Activated CD4-positive, CD25-positive, alpha-beta regulatory T cell treated with anti-CD3 and anti-CD28 coated beads, Interleukin-2, amount 50 U/mL, for 72 hours (primary cell): ENCODE measurements at places on chromosomes 11 and 22.
A peak's percentile ranks its signal among the peaks of the same experiment; 100 is the strongest.

DNA sequence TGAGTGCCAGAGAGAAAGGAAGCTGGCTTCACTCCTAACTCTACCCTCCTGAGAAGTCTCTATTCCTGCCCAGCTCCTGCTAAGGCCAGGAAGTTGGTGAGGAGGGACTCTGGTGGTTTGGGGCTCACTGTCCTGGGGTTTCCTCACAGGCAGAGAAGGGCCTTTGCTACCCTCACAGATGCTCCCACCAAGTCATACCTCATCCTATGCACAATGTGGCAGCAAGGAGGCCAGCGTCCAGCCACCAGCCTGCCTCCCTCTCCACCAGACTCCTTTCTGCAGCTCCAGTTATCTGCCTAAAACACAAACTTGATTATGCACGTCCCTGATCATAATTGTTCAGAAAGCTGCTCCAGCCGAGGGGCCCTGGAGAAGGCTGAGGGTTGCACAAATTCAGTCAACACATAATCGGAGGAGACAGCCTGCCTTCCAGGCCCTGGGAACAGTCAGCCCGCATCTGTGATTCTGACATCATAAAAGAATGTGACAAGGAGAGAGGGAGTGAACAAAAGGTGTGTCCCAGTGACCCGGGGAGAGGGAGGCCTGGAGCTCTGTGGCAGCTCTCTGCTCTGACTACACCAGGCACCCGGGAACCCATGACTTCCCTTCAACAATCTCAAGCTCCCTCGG is 28.8 kb downstream of the DKK3 start:
- DNase-seq: no peak

- DNase-seq: no peak
Observed at GRCh38 chr11:20283475-20283874, 80.0 kb upstream of the HTATIP2 start.

GRCh38 chr11:61514050-61514917 is 5.7 kb downstream of the LRRC10B start:
- no peak for DNase-seq

DNA sequence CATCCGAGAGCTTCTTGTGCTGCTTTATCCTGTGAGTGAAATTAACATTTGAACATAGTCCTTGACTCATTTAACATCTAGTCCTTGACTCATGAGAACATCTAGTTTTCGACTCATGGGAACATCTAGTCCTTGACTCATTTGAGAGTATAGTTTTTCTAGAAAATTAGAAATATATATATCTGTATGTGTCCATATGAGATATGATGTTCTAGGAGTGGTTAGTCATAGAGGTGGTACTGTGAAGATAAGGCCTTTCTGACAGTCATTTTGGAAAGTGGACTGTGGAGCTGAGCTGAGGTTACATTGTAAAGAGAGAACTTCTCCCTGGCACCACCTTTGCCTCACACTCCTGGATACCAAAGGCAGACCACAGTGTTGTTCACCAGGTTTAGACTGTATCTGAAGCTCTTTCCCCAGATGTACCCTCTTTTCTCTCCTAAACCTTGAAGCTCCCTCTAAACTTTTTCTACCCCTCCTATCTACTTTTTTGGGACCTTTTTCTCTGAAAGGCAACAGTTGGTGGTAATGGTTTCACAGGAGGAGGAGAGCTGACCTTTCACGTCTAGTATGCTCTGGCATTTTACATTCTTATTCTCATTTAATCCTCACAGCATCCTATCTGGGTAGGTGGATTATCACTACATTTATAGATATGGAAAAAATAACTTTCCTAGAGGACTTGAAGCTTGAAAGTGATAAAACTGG is 67.2 kb downstream of the PPP2R1B start:
- DNase-seq: no peak

- no peak for DNase-seq
Observed at GRCh38 chr11:72989727-72990126, 152.4 kb downstream of the FCHSD2 start.

DNA sequence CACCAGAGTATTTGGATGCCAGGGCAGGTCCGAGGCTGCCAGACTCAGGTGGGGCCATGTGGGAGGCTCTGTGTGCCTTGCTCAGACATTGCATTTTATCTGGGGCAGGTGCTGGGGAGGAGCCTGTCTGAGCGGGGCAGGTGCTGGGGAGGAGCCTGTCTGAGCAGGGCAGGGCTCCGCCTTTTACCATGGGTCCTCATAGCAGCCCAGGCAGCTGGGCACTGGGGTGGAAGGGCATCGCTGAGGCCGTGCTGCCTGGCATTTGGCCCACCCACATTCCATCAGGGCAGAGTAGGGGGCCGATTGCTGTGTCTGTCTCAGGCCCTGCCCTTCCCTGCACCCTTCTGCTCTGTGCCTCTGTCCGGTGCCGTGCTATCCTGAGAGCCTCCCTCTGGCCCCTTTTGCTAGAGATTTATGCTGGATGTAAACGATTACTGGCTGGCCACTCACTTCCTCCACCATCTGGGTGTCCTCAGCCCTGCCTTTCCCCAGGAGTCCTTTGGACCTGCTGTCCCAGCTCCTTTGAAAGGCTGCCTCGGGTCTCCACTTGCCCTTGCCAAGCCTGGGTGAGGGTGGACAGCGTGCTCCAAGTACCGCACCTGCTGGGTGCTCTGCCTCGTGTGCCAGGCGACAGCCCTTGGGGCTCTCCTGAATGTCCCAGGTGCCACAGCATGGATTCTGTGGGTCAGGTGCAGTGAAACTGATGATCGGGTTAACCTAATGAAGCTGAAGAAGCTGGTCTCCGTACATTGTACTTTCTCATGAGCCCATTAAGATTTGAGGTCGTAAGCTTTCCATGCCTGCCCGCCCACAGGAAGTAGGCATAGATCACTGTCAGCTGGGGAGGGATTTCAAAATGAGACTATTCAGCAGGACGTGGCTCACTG is 281.6 kb downstream of the TBC1D22A start:
- DNase-seq: no peak

- DNase-seq: no peak
Observed at GRCh38 chr22:37557321-37558001, 2.8 kb upstream of the CDC42EP1 start.

DNA sequence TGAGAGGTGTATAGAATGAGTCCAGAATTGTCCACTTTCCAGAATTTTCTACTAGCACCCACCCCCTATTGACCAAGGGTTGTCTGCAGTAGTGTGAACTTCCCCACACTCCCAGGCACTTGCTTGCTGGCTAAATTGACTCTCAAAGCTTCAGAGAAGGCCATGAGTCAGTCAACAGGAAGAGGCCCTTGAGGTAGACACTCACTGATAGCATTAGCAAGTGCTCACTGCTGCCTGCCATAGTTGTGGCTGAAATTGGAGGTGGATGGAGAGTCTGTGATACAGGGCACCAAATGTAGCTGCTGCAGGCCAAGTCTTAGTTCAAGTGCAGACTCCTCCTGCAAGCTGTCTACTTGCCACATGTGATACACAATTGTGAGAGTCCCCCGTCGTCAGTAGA is 156.8 kb downstream of the SPON1 start:
- no peak for DNase-seq

DNA sequence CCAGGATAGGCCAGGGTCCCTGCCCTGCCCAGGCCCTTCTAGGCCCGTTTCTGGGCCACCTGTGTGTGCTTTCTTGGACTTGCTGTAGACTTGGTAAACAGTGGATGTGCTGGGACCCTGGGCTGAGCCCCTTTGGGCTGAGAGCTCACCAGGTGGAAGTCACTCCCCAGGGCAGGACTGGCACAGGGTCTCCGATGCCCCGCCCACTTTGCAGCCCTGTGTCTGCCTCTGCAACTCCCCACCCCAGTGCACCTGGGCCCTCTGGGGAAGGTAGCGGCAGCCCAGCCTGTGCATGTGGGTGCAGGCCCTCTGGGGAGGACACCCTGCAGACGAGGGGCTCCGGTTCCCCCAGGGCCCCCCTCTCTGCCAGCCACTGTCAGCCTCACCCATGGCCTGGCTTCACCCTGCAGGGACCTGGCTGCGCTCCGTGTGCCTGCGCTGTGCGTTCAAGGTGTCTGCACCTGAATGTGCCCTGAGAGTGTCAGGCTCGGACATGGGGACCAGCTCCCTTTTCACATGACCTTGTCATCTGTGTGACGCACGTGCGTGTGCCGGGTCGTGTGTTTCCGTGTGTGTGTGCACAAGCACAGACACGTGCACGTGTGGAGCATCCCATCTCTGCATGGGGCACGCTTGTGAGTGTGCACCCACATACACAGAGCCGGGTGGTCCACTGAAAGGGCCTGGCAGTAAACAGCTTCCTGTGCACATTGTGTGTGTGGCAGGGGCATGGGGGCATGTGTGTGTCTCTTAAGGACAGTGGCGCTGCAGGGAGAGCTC is 118.5 kb downstream of the KCNQ1OT1 start:
- peak; percentile 25 for DNase-seq

DNA sequence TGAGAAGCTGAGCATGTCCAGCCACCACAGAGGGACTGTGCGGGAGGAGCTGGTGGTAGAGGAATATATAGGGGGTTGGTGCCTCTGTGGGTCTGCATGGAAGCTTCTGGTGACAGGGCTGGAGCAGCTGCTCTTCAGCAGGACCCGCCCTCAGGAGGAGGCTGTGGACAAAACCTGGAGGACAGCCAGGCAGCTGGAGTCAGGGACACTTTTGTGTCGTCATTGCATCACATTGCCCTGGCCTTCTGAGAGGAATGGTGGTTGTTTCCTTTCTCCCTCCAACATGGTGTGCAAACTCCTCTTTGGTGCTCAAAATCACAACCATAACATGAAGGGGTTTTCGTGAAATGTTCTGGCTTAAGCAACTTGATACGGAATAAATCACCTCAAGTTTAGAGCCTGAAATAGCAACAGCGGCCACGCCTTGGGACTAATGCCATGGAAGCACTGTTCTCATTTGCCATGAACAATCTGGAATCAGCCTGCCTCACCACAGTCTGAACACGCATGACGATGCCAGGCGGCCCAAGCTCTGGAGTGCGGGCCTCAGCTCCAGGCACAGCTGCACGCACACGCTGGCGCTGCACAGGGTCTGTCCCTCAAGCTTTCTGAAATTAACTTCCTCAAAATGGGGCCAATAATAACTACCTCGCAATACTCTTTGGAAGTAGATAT is 17.1 kb upstream of the CSRP3 start:
- DNase-seq: no peak

- DNase-seq: no peak
Observed at GRCh38 chr11:58125469-58125868, at the start of gene OR9I1. OR9I1 (minus strand) TSS chr11:58125530; CDS start chr11:58119444, 6,086 bp downstream.

DNA sequence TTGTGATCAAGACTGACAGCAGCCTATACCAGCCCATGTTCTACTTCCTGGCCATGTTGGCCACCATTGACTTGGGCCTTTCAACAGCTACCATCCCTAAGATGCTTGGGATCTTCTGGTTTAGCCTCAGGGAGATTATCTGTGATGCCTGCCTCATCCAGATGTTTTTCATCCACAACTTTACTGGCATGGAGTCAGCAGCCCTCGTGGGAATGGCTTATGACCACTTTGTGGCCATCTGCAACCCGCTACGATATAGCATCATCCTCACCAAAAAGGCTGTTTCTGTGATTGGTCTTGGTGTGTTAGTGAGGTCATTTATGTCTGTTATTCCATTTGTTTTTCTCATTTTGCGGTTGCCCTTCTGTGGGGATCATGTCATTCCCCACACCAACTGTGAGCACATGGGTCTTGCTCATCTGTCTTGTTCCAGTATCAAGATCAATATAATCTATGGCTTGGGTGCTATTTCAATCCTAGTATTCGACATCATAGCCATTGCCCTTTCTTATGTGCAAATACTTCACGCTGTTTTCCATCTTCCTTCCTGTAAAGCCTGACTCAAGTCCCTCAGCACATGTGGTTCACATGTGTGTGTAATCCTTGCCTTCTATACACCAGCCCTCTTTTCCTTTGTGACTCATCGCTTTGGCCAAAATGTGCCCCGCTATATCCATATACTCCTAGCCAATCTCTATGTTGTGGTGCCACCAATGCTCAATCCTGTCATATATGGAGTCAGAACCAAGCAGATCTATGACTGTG is 23.6 kb downstream of the OR52E1 start:
- no peak for DNase-seq

DNA sequence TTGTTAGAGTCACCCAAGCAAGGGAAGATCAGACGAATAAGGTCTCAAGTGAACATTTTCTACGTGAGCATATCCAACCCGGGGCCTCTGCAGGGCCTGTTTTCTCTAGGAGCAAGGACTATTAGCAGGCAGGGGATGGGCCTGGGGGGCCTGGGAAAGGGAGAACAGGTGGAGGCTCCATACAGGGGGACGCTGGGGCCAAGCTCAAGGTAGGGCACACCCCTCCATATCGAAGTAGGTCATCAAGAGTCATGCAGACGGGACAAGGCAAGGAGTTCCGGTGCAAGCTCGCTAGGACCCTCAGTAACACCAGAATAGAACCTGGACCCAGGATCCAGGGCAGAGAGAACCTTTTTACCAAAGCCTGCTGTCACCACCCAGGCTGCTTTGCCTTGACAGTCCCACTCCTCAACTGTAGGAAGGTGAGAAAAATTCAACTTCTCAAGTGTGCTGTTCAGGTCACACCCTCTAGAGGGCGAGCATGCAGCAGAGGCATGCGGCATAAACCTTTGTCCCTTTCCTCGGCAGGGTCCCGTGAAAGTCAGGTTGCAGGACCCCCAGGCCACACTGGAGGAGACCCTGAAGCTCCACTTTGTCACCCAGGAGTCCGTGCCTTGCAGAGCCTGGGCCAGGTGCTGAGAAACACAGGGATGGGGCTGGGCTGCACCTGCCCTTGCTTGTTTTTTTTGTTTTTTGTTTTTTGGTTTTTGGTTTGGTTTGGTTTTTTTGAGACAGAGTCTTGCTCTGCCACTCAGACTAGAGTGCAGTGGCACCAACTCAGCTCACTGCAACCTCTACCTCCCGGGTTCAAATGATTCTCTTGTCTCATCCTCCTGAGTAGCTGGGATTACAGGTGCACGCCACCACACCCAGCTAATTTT is 8.6 kb upstream of the APOBEC3B start:
- DNase-seq: peak; percentile 60

DNA sequence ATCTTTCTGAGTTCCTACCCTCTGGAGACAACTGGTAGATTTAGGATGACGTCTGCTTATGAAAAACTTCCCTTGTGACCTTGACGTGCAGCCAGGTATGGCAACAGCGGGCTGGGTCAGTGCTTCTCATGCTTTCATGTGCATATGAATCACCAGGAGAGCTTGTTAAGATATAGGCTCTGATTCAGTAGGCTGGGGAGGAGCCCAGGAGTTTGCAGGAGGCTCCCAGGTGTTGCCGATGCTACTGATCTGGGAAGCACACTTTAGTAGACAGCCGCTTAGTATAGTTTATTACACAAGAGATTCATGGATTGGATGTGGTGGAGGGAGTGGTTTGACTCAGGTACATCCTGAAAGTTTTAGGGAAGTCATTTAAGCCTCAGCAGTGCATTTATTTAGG is 23.8 kb downstream of the DIXDC1 start:
- no peak for DNase-seq
